ENCODE measurements at places on chromosomes 11 and 22. TPM values are rescaled to one million over a fixed set of nuclear protein-coding genes. Genes with fewer than 3 reads are reported as not detected.

Gene SCGB1A1
- total RNA-seq = 1.5 TPM

Gene GLB1L2
- 0.47 TPM for total RNA-seq

Gene E2F8
- 5.5 TPM for total RNA-seq

Gene ZC3H12C
- 3.0 TPM for total RNA-seq

Gene ANO3
- total RNA-seq = 0.09 TPM

Gene ASPHD2
- total RNA-seq = 2.1 TPM

Gene MMP12
- total RNA-seq = 10.8 TPM

Gene HSPB2
- 0.19 TPM for total RNA-seq

Gene VPREB1
- 2.5 TPM for total RNA-seq

Gene OR9G1
- not detected for total RNA-seq

Gene DCHS1
- total RNA-seq = 3.2 TPM

Gene WNT7B
- total RNA-seq = 0.66 TPM

Gene SMIM35
- 0.05 TPM for total RNA-seq

Gene OR4A16
- not detected for total RNA-seq

Gene JAM3
- 15.8 TPM for total RNA-seq

Gene SLC22A9
- not detected for total RNA-seq

Gene SLC35E4
- 0.57 TPM for total RNA-seq

Gene MS4A6E
- 0.57 TPM for total RNA-seq

Gene ASCC2
- total RNA-seq = 26.4 TPM

Gene KRTAP5-2
- total RNA-seq = not detected

Gene CTSW
- total RNA-seq = 18.5 TPM

Data from thymus (tissue), 14 donors.